ENCODE measurements at places on chromosomes 1 and 21.

DNA sequence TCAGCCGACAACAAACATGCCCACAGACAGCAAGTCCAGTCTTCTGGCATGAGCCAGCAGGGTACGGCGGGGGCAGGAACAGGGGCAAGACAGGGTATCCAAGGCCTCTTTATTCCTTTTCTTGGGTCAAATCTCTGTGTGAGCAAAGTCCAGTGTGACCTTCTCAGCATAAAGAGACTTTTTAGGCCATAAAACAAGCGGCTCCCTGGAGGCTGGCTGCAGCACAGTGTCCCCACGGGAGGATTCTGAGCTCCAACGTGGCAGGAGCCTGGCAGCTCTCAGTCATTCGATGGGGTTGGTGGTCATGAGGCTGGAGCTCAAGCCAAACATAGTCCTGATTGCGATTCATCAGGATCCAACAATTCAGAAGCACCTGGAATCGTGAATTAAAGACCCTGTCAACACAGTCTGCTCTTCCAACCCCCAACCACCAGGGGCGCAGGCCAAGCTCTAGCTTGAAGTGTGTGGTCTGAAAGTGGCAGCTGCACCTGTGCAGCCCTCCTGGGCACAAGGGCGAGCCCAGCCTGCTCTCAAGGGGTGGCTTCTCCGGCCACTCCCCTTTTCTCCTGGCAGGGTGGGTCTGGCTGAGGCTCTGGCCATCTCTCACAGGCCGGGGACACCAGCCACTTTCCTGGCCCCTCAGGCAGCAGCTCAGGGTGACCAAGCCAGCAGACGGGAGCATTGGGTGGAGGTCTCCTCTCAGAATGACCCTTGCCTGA is 62.1 kb downstream of the SLC66A1 start:
- no peak for DNase-seq

- DNase-seq = no peak
Measured at GRCh38 chr1:5950994-5951785, 41.0 kb downstream of the NPHP4 start.

DNA sequence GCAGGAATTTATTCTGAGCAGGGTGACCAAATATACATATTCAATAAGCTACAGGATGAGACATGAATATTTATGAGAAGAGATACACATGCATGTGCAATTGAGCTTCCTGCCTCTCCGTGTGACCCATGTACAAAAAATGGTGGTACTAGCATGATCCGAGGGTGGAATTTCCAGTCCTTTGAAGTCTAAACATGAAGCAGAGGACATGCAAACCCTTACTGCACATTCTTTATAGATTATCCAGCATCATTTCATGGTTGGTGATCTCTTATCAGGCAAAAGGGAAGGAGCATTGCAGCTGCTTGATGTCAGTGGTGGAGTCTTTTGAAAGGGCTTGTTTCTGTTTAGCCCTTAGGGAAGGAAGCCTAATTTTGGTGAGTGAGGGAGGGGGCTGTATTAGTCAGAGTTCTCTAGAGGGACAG is 448.6 kb downstream of the SETD4 start:
- DNase-seq = no peak

GRCh38 chr1:103111926-103112325 is 3.6 kb upstream of the COL11A1 start:
- DNase-seq = no peak

- DNase-seq = no peak
Measured at GRCh38 chr1:76269155-76269554, 194.6 kb downstream of the ST6GALNAC3 start.

DNA sequence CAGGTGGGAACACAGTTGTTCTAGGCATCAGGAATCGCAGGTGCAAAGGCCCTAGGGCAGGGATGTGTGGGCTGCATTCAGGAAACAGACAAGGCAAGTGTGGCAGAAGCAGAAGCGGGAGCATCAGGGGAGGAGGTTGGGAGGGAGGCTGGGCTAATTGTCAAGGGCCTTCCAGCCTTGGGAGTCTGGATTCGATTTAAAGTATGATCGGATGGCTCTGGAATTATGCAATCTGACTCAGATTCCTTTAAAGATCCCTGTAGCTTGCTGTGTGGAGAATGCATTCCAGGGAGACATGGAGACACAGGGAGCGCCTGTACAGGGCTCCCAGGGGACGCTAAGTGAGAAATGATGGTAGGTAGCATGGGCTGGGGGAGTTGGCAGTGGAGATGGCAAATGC is 86.5 kb downstream of the LACTBL1 start:
- no peak for DNase-seq

All from KG1 (cell line).